ENCODE measurements at places on chromosomes 5 and 9. TPM values are rescaled to one million over a fixed set of nuclear protein-coding genes. Genes with fewer than 3 reads are reported as not detected.

Gene MCC
- polyA plus RNA-seq: 0.53 TPM

Gene SV2C
- polyA plus RNA-seq: not detected

Gene PDCD1LG2
- 0.10 TPM for polyA plus RNA-seq

Gene ATOX1
- 112 TPM for polyA plus RNA-seq

Gene CERT1
- 8.2 TPM for polyA plus RNA-seq

Gene SHROOM1
- not detected for polyA plus RNA-seq

Gene CCDC180
- 0.43 TPM for polyA plus RNA-seq

Gene NTRK2
- polyA plus RNA-seq: not detected

Gene PCDHA1
- not detected for polyA plus RNA-seq

Gene BTNL3
- not detected for polyA plus RNA-seq

Gene PCDHGA10
- not detected for polyA plus RNA-seq

Gene SPINK6
- not detected for polyA plus RNA-seq

Gene EQTN
- not detected for polyA plus RNA-seq

Gene DEPDC1B
- 0.88 TPM for polyA plus RNA-seq

Gene ATG12
- 130 TPM for polyA plus RNA-seq

Gene BRINP1
- not detected for polyA plus RNA-seq

Measured in immature natural killer cell (primary cell).